ENCODE measurements at places on chromosomes 1 and 21.

GRCh38 chr21:44594406-44594916, 2.2 kb upstream of the KRTAP10-6 start:
- no peak for DNase-seq

DNA sequence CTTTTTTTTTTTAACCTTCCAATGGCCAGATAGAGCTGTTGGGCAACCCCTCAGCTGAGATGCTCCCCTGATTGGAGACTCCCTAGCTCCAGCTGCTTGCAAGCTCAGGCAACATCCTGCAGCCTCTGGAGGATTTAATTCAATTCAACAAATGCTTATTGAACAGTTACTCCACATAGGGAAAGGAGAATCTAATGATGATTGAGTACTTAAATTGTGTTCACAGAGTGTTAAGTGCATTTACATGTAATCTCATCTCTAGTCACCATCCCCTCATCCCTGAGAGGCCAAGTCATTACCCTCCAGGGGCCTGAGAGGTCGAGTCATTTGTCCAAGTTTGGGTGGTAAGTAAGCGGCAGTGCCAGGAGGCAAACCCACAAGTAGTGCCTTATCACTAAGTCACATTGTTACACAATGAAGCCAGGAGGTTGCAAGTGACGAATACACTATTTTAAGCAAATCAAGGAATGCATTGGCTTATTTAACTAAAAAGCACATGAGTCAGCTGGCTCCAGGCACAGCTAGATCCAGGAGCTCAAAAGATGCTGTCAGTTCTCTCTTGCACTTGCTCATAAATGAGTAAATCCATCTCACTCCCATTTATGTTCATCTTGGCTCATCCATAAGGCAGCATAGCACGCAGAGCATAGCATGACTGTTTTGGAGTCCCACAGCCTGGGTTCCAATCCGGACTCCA, 64.3 kb downstream of the OPTC start:
- DNase-seq = peak; percentile 59

- no peak for DNase-seq
These were observed 18.0 kb downstream of the UMODL1 start for GRCh38 chr21:42089093-42089631.

- DNase-seq = no peak
These were observed 9.5 kb downstream of the EYA3 start for GRCh38 chr1:28078680-28079626.

- no peak for DNase-seq
These were observed 4.0 kb downstream of the DIRAS3 start for GRCh38 chr1:68046423-68046822.

DNA sequence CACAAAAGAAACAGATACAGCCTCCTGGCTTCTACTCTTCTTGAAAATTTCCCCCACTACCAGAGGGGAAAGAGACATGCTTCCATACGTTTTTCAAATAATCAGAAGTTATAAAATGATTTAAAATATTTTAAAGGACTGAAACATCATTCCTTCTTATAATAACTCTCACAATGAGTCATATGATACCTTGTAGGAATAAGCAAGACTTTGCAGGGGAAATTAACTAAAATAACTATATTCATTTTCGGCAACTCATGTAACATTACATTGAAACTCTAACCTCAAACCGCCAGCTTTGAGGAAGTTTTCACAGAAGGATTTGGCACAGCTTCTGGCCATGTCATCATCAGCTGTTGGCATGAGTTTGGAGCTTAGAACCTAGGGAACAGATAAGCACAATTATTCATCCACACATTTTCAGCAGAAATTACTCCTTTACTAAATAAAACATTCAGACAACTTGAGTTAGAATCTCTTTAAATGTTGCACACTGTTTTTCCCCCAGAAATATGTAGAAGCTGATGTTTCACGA, 85.9 kb downstream of the USP24 start:
- DNase-seq = no peak

GRCh38 chr1:59707178-59707791, 107.5 kb upstream of the HOOK1 start:
- no peak for DNase-seq

- no peak for DNase-seq
These were observed 29.4 kb upstream of the PIGC start for GRCh38 chr1:172473302-172473701.

GRCh38 chr1:33377756-33378155, 53.1 kb downstream of the PHC2 start:
- no peak for DNase-seq
